ENCODE measurements at places on chromosomes 7 and 10.
A peak's percentile ranks its signal among the peaks of the same experiment; 100 is the strongest.

DNA sequence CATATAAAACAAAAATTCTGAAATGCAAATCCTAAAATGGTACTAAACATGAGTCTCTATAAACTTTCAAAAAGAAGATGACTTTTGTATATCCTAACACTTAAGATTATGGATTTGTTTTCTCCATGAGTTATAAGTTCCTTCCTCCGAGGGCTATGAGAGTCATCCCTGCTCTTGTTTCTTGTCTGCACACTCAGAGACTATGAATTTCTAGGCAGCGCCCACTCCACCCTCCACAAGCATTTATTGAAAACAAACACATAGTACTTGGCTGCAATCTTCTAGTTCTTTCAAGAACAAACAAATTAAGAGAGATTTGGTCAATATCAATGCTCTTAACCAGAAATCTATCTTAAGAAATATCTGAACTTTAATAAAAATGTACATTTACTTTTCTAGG lies 211.7 kb downstream of the DKK1 start:
- peak; percentile 52 for DNase-seq

DNA sequence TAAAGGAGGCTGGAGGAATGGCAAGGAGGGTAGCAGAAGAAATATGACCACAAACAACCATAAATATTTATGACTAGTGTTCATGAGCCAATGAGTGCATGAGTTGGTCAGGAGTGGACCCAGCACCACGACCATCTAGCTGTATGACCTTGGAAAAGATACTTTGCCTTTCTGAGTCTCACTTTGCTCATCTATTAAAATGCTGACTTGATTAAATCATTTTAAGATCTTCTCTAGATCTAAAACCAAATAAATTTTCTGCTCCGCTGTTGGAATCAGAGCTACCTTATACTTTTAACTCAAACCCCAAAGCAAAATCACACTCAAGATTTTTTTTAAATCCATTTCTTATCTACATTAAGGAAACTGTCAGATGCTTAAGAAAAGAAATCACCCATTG lies 207.0 kb downstream of the GPAM start:
- no peak for DNase-seq

DNA sequence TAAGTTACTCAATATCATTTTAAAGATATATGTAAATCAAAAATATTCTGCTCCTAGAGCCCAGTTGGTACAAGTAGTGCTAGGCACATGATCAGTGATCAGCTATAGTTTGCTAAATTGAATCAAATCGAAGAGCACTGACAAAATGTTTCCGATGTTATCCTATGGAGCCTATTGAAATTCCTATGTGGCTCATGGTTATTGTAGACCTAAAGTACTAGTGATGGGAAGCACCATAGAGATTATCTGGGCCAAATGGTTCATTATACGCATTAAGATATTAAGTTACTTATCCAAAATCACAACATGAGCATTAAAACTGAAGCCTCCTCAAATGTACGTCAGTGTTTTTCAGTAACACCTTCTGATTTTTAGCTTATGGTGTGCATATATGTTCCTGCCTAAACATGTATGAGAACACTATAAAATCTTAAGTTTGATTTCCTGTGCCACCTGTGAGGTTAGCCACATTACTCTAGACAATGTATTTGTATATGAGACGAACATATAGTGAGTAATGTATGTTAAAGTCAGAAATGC lies 103.2 kb downstream of the IQUB start:
- no peak for DNase-seq

DNA sequence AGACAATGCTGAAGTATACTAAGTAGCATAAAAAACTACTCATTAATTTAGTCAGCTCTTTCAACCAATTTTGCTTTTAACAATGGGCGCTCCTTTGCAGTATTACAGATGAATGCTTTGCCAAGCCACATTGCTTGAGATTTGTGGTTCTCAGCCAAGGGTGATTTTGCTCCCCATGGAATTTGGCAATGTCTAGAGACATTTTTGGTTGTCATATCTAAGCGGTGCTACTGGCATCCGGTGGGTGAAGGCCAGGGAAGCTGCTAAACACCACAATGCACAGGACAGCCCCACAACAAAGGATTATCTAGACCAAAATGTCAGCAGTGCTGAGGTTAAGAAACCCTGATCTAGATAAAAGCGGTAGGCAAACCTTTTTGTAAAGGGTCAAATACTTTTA lies 112.0 kb downstream of the UBE2H start:
- no peak for DNase-seq

- DNase-seq = peak; percentile 63
These were observed 49.4 kb downstream of the AKR1D1 start for GRCh38 chr7:138125598-138126111.

DNA sequence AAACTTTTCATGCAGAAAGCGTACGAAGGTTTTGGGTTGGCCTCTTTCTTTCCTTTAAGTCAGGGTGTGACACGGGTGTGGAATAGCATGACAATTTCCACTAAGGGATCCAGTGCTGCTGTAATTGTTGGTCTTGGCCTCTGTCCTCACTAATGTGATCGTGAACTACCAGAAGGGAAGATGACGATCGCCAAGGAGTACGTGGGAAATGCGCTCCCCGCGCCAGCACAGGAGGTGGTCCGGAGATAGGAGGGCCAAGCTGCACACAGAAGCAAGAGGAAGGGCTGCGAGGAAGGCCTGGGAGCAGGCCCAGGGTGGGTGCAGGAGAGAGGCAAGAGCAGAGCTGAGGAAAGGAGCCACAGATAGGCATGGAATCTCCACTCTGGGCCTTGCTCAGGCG lies 79.7 kb upstream of the PODXL start:
- no peak for DNase-seq

GRCh38 chr10:5014936-5015335 lies 11.3 kb upstream of the AKR1C2 start:
- DNase-seq = peak; percentile 35

GRCh38 chr10:70418229-70418628 lies 14.3 kb downstream of the EIF4EBP2 start:
- DNase-seq = peak; percentile 93

DNA sequence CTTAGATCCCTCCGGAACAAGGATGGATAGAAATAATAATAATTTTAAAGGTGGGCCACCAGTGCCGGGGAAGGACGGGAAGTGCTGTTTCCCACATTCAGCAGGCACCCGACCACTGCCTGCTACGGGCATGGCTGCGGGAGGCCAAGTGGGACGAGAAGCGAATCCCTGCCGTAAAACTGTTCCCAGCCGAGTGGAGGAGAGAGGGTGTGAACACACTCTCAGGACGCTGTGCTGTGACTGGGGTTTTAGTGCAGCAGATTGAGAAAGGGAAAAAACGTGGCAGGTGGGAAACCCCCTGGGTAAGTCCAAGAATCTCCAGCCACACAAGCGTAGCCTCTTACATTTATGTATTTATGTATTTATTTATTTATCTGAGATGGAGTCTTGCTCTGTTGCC lies 158.8 kb downstream of the DNAJB6 start:
- DNase-seq = no peak

DNA sequence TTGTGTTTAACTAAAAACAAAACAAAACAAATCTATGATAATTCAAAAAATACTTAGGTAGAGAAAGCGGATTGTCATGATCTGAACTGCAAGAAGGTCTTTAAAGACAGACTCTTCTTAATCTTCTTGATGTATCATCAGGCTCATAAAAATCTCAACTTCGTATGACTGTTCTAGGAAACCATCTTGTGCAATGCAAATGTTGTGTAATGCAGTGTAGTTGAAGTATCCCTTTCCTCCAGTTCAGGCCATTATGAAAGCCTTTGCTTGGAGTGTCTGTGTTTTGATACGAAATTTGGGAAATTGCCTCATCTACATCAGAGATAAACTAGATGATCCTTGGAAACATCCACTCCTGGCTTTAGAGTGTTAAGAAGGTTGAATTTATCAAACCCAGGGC lies 30.9 kb downstream of the CDK1 start:
- DNase-seq = peak; percentile 84

GRCh38 chr7:132446666-132447278 lies 129.5 kb downstream of the PLXNA4 start:
- no peak for DNase-seq

- no peak for DNase-seq
These were observed 48.5 kb upstream of the LAMB1 start for GRCh38 chr7:108051454-108051853.

GRCh38 chr7:99386584-99387238 lies 12.2 kb downstream of the ARPC1B start:
- peak; percentile 47 for DNase-seq

DNA sequence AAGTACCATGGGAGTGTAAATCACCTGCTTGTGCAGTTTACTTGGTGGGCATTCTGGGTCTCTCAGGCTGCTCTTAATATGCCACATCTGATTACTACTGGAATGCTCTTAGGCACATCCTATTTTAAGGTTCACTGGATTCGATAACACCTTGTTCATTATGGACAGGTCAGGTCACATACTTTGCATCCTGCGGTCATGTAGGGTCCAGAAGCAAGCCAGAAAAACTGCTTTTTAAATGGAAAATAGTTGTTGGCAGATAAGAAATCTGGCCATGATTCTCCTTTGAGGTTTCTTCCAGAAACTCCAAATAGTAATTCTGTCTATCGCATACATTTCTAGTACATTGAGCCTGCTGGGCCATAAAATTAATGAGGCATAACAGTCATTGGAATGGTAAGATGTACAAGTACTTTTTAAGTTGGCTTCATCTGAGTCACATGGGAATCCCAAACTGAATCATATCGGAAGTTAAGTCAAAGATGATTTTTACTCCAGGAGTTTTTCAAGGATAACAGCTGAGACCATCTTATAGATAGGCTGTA lies 371.9 kb downstream of the LRRTM3 start:
- DNase-seq = no peak

DNA sequence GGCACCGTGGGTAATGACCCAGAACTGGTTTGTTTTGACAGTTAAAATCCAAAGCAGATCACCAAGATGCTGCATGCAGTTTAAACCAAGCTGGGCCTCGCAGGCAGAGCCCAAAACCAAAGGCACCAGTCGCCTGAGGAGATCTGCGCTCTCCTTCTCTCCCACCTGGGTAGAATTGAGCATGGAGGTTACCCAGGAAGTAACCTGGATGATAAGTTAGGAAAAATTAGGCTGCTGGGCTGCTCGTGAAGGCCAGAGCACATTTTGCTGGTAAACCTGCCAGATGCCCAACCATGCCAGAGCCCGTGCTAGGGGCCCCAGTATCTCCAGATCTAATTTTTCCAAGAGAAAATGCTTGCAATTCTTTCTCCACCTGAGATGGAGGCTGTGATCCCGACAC lies 388.3 kb upstream of the MGMT start:
- DNase-seq = no peak

Measured in HCEC 1CT (cell line).